NCI-H69 (cell line): ENCODE measurements at places on chromosomes 16 and 17.

DNA sequence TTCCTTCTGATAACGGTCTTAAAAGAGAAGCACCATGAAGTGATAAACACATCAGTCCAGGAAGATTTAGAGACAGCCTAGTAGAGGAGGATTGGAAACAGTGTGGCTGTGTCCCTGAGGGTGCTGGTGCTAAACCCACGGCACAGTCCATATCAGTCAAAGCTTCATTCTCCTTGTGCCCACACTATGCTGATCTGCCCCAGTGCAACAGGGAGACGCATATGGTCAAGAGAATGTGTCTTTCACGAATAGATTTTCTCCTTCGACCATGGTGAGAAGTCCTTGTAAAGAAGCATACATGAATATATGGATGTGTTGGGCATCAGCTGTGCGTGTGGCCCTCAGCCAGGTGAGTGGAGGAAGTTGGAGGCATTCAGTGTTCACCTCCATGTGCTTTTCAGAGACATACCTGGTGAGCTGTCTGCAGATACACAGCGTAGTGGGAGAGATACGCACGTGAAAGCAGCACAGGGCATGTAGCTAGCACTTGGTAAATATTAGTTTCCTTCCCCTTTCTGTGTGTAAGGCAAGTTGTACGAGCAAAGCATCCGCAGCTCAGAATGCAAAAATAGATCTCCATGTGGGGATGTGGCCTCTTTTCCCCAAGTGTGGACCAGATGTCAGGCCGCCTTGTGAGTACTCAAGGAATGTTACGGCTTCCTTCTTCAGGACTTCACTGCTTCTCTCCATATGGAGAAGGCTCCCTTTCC lies 29.4 kb downstream of the HLF start:
- DNase-seq = no peak

DNA sequence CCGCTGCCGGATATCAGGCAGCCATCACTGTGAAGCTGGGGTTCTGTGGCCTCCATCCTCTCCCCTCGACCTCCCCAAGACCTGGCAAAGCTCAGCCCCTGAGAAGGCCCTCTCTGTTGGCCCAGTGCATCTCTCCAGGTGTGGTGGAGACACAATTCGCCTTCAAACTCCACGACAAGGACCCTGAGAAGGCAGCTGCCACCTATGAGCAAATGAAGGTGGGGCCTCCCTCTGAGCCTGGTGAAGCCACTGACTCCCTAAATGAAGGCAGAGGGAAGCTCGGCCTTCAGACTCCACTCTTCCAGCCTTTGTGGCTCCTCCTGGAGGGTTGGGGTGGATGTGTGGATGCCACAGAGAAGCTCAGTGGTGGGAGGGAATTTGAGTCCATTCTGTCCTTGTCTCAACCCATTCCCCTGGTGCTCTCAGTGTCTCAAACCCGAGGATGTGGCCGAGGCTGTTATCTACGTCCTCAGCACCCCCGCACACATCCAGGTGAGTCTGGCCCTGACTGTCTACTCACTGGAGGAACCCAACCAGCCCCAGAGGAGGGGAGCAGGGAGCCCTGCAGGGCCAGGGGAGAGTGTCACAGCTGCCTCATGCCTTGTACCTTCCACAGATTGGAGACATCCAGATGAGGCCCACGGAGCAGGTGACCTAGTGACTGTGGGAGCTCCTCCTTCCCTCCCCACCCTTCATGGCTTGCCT lies 1.7 kb upstream of the MRM1 start:
- DNase-seq = no peak

GRCh38 chr17:37170881-37171425 lies 204.8 kb upstream of the C17orf78 start:
- no peak for DNase-seq

DNA sequence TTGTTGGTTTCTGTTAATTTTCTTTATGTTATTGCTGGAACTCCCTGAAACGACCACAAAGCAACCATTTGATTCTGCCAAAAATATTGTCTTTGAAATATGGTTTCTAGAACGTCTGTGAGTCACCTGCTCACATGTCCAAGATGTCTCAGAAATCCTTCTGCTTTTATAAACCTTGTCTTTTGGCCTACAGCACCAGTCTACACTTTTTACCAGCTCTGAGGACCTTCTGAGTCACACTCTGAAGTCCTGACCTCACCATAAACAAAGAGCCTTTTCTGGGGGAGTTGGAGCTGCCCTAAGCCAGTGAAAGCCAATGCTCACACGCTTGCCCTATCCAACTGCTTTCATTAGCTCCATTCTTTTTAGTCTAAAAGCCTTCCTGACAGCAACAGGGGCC lies 55.5 kb downstream of the GRIN2A start:
- DNase-seq = no peak

DNA sequence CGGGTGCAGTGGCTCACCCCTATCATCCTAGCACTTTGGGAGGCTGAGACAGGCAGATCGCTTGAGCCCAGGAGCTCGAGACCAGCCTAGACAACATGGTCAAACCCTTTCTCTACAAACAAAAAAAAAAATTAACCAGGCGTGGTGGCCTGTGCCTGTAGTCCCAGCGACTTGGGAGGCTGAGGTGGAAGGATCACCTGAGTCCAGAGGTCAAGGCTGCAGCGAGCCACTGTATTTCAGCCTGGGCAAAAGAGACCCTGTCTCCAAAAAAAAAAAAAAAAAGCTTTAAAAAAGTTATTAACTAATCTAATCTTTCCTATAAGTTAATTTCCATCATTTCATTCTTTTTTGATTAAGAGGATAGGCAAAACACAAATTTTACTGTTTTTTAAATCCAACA lies 2.5 kb downstream of the NCOR1 start:
- no peak for DNase-seq

- peak; percentile 82 for DNase-seq
These were observed at the start of gene SCNN1B for GRCh38 chr16:23302045-23302956. Gene SCNN1B (plus strand): TSS chr16:23302302. CDS start chr16:23348600, 46,298 bp downstream.

DNA sequence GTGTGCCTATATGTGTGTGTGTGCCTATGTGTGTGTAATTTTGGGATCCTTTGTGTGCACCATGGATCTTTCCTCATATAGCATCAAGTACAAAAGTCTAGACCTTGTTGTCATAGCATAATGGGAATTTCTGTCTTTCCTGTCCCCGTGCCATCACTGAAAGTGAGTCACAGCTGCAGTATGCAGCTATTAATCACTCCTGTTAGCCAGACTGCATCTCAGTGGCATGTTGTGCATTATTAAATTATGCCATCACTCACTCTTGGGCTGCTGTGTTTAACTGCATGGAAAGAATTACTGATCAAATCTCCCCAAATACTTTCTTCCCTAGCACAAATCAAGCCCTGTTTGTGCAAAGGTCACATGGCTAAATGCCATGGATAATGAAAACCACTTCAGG lies 92.4 kb downstream of the CBLN1 start:
- DNase-seq = no peak

GRCh38 chr16:3618769-3619141 lies 7.3 kb upstream of the SLX4 start:
- no peak for DNase-seq

DNA sequence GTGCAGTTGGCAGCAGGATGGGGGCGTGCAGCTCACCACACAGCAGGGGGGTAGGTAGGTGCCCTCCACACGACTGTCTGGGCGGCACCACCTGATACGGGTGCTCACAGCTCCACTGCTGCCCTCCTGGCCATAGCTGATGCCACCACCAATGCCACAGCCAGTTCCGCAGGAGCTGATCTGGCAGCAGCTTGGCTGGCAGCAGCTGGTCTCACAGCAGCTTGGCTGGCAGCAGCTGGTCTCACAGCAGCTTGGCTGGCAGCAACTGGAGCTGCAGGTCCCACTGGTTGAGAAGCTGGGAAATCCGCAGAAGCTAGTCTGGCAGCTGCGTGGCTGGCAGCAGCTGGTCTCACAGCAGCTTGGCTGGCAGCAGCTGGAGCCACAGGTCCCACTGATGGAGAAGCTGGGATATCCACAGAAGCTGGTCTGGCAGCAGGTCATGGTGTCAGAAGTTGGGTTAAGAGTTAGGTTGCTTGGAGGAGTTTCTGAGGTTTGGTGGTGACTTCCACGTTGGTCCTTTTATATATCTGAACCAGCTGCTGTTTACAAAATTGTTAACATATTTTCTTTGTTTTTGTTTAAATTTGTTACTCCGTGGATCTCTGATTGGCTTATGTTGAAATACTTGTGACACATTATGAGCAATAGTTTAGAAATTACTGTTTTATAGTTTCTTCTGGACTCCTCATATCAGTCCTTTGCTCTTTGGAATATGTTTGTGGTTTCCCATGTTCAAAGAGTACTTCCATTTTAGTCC lies at the start of gene KRTAP1-5:
TSS of gene KRTAP1-5 (minus strand) at position 494 of the 757 bp plus-strand sequence. CDS start at position 441, 53 bp downstream.
- peak; percentile 38 for DNase-seq

GRCh38 chr17:3977387-3977786 lies 13.2 kb upstream of the ATP2A3 start:
- DNase-seq = peak; percentile 25

GRCh38 chr17:74339537-74340195 lies 13.6 kb downstream of the KIF19 start:
- peak; percentile 87 for DNase-seq

DNA sequence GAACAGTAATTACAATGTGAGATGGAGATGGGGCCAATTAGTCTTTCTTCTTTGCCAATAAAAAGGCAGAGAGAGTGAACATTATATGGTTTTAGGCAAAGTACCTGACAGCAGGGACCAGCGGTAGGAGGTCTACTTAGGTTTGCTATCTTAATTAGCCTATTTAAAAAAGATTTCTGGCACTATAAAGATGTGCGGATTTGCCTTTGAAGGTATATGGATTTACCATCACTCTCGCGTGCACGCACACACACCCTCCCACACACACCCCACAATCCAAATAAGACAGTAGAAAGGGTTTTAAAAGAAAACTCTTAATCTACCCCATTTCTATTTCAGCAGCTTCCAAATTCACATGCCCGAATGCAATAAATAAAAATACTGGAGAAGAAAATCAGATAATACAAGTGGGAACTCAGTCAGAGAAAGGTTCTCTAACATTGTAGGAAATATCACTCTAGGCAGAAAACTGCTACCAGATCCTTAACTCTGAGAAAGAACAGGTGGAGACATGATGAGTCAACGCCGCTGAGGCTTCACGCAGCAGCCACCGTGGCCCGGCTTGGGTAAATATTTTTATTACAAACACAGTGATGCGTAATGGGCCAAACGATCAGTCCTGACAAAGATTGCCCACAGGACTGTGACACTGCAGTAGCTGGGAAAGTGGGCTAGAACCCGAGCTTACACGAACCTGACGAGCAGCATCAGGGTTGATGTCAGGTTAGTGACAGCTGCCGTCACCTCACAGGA lies 66.6 kb upstream of the AXIN2 start:
- DNase-seq = peak; percentile 98

GRCh38 chr16:4945560-4946502 lies 8.9 kb upstream of the PPL start:
- peak; percentile 46 for DNase-seq

- DNase-seq = no peak
These were observed 17.5 kb upstream of the MLKL start for GRCh38 chr16:74718140-74718539.

DNA sequence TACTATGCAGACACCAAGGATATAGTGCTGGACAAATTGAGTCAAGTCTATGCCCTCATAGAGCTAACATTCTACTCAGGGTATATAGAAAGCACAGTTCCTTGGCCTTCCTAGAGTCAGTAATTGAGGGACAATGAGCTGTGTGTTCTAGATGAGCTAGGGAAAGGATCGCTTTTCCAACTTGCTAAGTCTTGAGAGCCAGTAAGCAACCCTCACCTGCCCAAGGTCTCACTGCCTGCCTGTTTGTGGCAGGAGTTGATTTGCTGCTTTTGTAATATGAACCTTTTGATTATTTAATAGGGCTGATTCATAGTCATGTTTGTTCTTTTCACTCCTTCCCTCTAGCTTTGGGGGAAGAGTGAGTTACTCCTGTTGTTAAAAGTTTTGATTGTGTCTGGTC lies 6.5 kb downstream of the DDX42 start:
- DNase-seq = peak; percentile 30
